ENCODE measurements at places on chromosomes 13 and 19.

- no peak for DNase-seq
Measured at GRCh38 chr13:109722068-109722467, 64.3 kb downstream of the IRS2 start.

- DNase-seq = peak; percentile 73
Measured at GRCh38 chr19:9937001-9937411, 691 bp upstream of the OLFM2 start.

- DNase-seq = no peak
Measured at GRCh38 chr19:8042900-8043299, 9.7 kb upstream of the CCL25 start.

GRCh38 chr19:7349961-7350711 is 1.4 kb downstream of the ARHGEF18 start:
- DNase-seq = no peak

GRCh38 chr13:34155931-34156607 is 338.1 kb downstream of the RFC3 start:
- no peak for DNase-seq

DNA sequence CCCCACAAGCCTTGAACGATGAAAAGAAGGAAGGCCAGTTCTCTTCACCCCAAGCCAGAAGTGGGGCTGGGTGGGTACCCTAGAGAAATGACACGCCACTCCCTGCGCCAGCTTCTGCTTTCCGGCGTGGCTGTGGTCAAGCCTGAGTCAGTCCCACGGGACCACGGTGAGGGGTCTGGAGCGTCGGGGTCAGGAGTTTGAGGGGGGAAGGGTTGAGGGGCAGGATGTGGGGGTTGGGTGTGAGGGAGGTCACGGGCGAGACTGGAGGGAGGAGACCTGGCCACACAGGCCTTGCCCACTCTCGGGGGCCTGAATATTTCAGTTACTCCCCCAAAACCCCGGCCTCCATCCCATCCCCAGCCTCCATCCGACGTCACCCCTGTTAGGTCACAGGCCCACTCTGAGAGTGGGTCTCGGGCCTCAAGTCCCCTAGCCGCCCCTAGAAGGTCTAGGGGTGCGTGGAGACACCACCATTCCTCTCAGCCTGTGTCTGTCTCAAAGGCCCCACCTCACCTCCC is 500 bp upstream of the IFI30 start:
- DNase-seq = no peak

GRCh38 chr13:27631156-27631555 is 9.5 kb downstream of the POLR1D start:
- DNase-seq = no peak

- DNase-seq = no peak
Measured at GRCh38 chr19:18663940-18664530, 19.4 kb upstream of the CRTC1 start.

DNA sequence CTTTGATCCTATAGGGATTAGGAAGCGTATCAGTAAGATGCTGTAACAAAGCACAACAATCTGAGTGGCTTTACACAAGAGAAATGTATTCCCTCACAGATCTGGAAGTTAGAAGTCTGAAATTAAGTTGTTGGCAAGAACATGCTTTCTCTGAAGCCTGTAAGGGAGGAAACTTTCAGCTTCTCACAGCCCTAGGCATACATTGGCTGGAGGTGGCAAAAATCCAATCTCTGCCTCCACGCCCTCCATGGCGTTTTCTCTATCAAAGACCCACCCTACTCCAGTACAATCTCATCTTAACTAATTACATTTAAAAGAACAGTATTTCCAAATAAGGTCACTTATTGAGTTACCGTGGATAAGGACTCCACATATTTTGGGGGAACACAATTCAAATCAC is 211.9 kb downstream of the TDRD3 start:
- DNase-seq = no peak

- DNase-seq = no peak
Measured at GRCh38 chr19:2135474-2136402, 15.6 kb downstream of the AP3D1 start.

DNA sequence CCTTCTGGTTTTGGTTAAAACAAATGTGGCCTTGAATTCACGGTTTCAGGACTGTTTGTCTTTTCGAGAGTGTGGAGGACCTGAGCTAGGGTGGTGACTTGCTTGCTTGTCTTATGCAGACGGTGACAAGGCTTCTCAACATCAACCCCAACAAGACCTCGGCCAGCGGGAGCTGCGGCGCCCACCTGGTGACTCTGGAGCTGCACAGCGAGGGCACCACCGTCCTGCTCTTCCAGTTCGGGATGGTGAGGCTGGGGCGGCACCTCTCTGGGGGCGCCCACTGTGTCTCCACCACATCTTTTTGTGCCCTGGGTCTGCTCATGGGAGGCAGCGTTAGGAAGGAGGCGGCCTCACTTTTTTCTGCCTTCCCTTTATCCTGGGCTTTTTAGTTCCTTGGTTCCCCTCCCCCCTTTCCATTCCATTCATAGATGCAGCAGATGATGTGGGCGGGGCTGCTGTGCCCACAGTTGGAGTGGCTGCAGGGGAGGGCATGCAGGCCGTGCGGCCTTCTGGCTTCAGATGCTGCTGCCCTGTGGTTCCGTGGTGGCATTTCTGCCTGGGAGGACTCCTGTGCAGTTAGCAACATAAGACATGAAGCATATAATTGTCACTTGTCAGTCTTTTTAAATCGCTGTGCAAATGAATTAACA is 23.3 kb downstream of the LAMP1 start:
- DNase-seq = no peak

GRCh38 chr13:33091415-33091774 is 75.2 kb downstream of the KL start:
- no peak for DNase-seq

DNA sequence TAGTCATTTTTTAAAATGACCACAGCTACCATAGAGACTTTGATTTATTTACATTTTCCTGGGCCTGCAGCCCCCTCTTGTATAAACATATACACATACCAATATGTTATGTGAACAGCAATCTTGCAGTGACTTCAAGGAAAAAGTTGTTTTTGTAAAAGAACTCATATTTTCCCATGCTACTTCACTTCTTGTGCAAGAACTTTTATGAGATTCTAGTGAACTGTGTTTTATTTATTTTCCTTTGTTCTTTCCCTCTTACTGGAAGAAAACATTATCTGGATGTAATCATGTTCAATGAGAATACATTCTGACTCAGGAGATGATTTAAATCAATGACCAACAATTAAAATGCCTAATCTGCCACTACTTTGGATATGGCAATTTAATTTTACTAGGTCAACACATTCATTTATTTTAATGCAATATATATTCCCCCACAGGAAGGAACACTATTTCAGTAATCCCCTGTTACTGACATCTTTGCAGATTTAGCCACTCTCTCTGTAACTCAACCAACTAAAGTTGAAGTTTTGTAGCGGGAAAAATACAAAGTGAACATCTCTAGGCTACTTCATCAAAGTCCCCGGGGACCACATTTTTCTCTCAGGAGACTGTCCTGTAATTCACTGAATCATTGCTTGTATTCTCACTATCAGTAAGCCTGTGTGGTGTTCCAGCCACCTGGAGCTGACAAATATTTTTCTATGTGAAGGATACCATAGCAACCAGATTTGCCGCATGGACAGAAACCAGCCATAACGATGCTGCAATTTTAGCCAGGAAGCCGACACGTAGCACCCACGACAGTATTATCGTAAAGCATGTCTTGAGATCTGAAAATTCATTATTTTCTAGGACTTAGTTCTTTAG is 90.5 kb downstream of the STARD13 start:
- DNase-seq = no peak

DNA sequence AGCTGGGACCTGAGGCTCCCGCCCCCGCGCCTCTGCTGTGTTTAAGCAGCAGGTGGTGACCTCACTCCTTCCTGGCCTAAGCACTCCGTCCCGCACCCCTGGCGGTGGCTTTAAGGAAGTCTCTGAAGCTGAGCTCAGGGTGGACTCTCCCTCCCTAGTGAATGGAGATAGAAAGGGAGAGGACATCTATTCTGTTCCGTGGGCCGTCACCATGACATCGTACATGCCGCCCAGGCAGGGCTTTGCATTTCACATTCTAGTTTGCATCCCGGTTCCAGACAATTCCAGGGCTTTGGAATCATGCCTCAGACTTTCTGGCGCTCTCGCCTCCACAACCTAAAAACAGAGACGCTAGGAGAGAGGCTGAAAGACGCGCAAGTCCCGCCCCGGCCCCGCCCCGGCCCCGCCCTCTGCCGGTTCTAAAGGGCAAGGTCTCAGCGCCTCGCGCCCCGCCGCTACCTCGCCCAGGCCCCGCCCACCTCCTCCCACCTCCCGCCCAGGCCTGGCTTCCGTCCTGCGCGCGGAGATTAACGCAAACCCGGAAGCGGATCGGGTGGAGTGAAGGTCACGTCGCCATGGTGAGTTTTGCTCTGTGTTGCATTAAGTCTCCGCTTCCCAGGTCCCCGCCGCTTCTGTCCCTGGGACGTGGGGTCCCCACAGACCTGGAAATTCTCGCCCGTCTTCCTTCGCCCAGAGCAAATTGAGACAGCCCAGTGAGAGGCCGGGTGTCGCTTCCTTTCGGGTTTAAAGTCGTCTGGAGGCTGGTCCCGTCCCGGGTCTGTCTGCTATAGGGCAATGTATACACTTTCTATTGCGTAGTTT is at the start of gene ZNF808:
ZNF808 (plus strand) TSS at position 535 of the 822 bp plus-strand sequence. CDS start 15,617 bp downstream, outside the sequence.
- peak; percentile 97 for DNase-seq

- DNase-seq = no peak
Measured at GRCh38 chr13:91652404-91653301, 254.2 kb downstream of the GPC5 start.

DNA sequence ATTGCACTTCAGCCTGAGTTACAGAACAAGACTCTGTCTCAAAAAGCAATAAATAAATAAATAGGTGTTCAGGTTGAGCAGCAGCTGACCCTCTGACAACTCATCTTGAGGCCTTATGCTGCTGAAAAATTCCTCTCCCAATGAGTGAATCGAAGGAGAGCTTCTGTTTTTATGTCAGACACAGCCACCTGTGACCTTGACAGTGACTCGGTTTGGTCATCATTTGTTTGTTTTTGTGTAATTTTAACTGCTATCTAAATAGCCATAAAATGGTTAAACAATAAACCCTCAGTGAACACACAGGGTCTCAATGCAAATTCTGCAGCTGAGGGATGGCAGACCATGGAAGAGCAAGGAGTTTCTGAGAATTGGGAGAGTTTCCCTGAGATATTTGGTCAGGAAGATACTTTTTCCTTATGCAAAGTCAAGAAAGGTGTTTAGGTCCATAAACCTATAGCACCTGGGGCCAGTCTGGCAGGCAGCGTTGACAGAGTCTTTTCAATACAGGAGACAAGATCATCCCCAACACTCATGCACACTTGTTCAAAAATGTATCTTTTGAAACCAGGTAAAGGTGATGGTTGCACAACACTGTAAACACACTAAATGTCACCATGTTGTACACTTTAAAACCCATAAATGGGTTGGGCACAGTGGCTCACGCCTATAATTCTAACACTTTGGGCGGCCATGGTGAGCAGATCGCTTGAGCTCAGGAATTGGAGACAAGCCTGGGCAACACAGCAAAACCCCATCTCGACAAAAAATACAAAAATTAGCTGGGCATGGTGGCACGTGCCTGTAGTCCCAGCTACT is 16.6 kb upstream of the SLC25A30 start:
- no peak for DNase-seq

- DNase-seq = peak; percentile 50
Measured at GRCh38 chr19:48543121-48543710, 8.8 kb upstream of the SULT2B1 start.

DNA sequence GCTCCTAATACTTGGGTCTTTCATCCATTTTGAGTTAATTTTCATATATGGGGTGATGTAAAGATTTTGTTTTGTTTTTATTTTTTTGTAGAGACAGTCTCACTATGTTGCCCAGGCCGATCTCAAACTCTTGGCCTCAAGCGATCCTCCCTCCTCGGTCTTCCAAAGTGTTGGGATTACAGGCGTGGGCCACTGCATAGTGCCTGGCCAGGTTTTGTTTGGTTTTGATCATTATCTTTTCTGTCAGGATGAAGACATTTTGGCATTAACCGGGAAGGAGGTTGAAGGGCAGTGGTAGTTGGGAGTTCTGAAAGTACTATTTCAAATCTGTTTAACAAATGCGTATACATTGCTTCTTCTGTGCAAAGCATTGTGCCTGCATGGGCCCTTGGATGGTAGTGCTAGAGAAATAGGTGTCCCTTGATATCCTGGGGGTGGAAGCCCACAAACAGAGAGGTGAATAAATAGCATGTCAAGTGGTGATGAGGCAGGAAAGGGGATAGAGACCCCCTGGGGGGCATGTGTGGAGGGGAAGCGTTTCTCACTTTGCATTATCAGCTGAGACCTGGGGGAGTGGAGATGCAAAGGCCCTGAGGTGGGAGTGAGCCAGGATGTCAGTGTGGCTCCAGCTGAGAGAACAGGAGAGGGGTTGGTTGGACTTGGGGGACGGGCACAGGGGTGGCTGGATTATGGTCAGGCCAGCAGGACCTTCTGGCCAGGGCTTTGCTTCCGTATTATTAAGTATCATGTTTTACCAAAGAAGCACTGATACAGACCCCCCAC is 41.4 kb downstream of the GATAD2A start:
- DNase-seq = peak; percentile 31

DNA sequence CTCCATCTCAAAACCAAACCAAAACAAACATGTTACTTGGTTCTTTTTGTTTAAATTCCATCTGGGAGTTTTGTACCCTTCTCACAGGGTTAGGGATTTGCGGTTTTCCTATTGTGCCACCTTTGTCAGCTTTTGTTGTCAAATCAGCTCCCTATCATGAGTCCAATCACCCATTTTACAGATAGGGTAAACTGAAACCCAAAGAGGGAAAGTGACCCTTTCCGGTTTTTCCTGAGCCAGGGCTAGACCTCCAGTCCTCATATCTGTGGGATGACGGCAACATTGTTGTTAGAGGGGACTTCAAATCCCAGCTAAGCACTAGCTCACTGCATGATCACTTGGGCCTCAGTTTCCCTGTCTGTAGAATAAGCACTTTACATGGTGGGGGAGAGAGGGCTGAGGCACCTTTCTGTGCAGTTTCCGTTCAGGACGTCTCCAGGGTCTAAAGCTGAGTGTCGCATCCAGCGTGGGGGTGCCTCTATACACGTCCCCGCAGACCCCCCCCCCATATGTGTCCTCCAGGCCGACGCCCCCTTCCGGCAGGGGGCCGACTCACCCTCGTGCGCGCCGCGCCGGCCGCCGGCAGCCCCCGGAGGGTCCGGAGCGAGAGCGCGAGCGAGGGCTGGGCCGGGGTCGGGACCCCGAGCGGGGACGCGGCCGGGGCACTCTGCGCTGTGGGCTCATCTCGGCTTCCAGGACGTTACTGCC is 3.9 kb downstream of the CCDC194 start:
- DNase-seq = no peak

- no peak for DNase-seq
Measured at GRCh38 chr13:103100830-103101229, 34.6 kb upstream of the SLC10A2 start.

GRCh38 chr13:23643338-23644125 is 73.3 kb downstream of the TNFRSF19 start:
- no peak for DNase-seq

GRCh38 chr19:54029301-54029700 is 34.4 kb downstream of the VSTM1 start:
- DNase-seq = no peak
